ENCODE measurements at places on chromosomes 2 and 18. TPM values are rescaled to one million over a fixed set of nuclear protein-coding genes. Genes with fewer than 3 reads are reported as not detected.

GRCh38 chr2:222431869-222432268 is 7.5 kb downstream of the SGPP2 start:
- no peak overlapping the region for H3K4me3 ChIP-seq
- H3K4me1 ChIP-seq = peaks cover 43% of the 10 kb centered on the region
- no peaks in the 10 kb centered on the region for H3K27me3 ChIP-seq
- DNase-seq = no peak

Gene ABCB11
- not detected for total RNA-seq

GRCh38 chr2:160667811-160668210 is 174.2 kb upstream of the RBMS1 start:
- H3K36me3 ChIP-seq = no peaks in the 10 kb centered on the region
- no peak overlapping the region for H3K4me3 ChIP-seq
- H3K27ac ChIP-seq = no peak overlapping the region
- no peak for DNase-seq
- no peaks in the 10 kb centered on the region for H3K4me1 ChIP-seq

Gene MARCO
- not detected for total RNA-seq

Measured in activated B cell treated with CpG ODN at 0.5 μM for 24 hours (primary cell).